ENCODE measurements at places on chromosomes 2 and 18.
A peak's percentile ranks its signal among the peaks of the same experiment; 100 is the strongest.

DNA sequence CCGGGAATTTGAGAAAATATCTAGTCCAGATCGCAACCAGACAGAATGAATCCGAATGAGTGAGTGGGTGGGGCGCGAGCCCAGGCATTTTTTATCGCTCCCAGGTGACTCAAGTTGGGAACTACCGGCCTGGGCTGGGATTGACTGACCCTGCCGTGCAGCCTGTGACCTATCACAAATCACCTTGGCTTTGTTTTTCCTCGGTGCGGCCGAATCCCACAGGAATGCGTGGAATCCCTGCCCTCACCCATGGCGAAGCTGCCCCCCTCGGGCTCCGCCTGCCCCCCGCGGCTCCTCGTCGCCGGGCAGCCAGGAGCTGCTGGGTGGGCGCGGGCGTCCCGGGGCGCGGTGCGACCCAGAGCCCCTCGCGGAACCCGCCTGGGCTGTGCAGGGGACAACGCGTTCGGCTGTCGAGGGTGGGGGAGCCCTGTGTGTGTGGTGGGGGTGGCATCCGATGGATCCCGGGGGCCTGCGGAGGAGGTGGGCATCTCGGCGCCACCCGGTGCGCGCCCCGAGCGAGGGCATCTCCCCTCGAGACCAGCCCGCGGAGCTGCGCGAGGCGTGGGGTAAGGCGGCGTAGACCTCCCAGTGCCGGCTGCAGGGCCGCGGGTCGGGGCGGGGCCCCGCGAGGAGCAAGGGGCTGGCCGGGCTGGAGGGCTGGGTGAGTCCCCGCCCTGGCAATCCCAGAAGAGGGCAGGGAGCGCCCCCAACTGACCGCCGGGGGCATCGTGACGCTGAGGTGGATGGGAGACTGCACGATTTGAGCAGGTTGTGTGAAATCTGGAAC lies 16.5 kb downstream of the B3GNT7 start:
- peak; percentile 81 for DNase-seq

DNA sequence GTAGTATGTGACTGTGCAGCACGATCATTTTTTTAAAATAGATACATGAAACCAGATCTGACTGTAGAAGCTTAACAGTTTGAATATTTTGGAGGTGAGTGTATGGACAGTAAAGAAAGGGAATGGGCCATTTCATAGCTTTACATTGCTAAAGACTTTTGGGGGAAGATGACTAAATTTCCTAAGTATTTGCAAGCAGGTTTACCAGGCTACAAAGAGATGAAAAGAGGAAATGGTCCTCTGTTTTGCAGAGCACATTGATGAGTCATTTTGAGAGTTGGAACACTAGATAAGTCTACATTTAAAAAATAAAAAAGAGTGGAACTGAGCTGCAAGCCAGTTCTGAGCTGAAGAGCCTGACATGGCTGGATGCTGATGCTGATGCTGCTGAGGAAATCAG lies 115.7 kb upstream of the LRATD1 start:
- DNase-seq = peak; percentile 98

- DNase-seq = no peak
These were observed 177.6 kb upstream of the SLC39A10 start for GRCh38 chr2:195479407-195479806.

GRCh38 chr2:152055366-152056108 lies 43.3 kb downstream of the CACNB4 start:
- DNase-seq = peak; percentile 28

DNA sequence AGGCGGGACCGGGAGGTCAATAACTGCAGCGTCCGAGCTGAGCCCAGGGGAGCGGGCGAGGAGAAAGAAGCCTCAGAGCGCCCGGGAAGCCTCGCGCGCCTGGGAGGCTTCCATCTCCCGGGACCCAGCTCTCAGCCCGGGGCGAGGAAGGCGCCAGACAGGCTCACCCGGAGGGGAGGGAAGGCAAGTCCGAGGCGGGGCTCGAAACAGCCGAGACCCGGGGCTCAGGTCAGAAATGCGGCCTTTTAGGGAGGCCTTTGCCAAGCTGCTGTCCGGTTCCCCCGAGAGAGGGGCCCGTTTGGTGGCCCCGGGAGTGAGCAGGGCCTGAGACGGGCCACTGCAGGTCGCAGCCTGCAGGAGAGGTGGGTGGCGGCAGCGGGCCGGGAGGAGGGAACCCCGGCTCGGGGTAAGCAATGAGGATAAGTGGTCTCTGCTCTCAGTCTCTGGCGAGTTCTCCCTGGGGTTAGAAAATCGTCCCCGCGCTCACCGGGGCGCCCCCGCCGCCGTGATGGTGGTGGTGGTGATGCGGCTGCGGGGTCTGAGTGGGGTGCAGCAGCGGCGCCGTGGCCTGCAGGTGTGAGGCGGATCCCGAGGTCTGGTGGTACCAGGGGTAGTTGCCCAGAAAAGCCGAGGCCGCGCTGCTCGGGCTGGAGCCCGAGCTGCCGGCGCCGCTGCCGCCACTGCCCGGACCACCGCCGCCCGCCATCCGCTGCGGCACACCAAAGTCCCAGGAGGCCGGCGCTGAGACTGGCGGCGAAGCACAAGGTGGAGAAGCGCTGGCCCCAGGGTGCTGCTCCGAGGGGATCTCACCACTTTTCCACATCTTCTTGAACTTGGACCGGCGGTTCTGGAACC lies 2.4 kb downstream of the DLX2 start:
- DNase-seq = no peak

DNA sequence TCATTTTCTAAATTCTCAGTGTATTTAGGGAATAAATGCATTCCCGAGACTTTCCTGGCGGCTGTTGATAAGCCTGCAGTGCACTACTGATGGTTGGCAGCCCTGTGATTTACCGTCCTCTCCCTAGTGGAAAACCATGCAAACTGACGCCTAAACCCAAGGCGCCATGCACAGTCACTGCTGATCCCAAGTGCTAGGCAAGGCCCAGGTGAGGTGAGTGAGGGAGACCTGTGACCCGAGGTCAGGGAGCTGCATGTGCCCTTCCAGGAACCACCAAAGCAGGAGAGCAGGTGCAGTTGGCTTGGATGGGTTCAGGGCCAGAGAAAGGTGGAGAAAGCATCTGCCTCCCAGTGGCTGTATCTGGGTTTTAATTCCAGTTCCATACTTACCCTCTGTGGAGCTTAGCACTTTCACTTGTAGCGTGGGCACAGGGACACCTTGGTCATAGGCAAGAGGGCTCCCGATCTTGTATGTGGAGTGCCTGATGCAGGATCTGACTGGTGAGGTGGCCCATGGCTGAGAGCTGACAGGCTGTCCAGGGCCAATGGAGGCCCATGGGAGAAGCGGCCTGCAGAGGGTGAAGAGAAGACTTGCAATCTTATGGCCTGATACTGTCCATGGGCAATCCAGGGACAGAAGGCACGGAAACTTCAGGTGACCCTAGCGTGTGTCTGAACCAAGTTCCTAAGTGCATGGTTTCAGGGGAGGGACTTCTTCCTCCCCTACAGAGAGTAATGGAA lies 131.3 kb downstream of the SH3RF3 start:
- DNase-seq = no peak

GRCh38 chr2:103161456-103162289 lies 399.8 kb downstream of the TMEM182 start:
- DNase-seq = peak; percentile 36

GRCh38 chr2:26727641-26728561 lies 35.4 kb downstream of the KCNK3 start:
- DNase-seq = peak; percentile 30

DNA sequence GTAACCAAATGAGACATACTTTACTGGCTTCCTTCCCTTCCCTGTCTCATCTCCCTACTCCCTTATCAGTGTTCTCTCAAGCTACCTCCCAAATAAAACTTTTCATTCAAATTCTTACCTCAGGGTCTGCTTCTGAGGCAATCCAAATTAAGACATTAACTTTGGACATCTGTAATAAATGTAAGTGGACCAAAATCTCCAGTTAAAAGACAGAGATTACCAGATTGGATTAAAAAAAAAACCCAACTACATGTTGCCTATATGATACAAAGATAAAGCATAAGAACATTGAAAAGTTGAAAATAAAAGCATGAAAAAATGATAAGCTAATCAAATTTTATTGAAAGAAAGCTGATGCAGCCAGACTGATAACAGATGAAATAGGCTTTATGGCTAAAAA lies 58.8 kb upstream of the ST3GAL5 start:
- no peak for DNase-seq

- DNase-seq = no peak
These were observed 30.1 kb upstream of the CCL20 start for GRCh38 chr2:227783404-227784138.

Measured in fibroblast of skin of right biceps (primary cell).